Stimulated activated CD4-positive, alpha-beta T cell treated with anti-CD3 and anti-CD28 coated beads, Interleukin-4, amount 100 ng/mL, for 4 hours (primary cell): ENCODE measurements at places on chromosomes 3 and 15.

DNA sequence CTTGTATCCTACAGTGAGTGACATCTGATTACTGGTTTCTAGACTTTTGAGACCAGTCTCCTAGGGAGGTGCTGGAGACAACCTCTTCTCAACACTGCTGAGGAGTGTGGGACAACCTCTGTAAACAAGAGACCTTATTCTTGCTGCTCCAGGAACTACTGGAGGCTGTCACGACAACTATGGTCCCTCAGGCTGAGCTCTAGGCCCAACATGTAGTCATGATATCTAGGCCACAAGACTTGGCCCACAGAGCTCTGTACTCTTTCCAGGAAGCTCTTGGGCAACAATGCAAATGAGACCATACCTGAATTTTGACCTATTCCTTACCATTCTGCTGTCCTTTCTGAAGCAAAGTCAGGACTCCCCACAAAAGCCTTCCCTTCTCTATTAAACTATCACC is 24.3 kb upstream of the HEG1 start:
- DNase-seq, result no peak

GRCh38 chr15:63238796-63239195 is 38.6 kb upstream of the APH1B start:
- DNase-seq, result no peak

DNA sequence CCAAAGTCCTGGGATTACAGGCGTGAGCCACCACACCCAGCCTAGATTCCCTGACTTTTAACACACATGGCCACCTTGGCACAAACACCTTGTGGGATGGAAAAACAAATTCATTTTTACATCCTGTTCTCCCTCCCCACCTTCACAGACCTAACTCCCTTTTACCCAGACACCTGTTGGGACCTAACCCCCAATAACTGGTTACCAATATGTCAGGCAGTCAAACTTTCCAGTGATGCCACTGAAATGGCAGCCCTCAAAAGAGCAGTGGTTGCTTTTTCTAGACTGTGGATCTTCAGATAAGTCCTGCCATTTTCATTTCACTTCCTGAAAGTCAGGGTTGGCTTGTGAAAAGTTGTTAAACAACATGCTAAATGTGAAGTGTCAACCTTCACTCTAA is 34.9 kb downstream of the SIN3A start:
- no peak for DNase-seq

- DNase-seq, result no peak
These were observed 10.5 kb upstream of the CCK start for GRCh38 chr3:42276141-42277132.

DNA sequence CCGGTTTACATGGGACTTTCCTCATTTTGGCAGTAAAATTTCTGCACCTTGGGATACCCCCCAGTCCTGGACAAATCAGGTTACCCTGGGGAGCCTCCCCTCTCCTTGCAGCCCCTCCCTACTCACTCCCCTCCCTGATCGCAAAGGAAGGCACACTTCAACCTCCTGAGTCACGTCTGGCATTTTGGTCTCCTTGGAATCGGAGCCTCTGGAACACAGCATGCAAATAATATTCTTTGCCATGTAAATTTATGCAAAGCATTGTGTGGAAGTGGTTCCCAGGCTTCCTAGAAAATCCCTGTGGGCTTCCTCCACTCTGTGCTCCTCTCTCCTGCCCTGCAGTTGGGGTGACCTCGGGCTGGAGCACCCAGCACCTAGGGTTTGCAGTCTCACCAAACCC is 11.6 kb downstream of the SCN5A start:
- DNase-seq, result no peak

GRCh38 chr3:126873416-126873815 is 109.5 kb upstream of the PLXNA1 start:
- DNase-seq, result no peak

DNA sequence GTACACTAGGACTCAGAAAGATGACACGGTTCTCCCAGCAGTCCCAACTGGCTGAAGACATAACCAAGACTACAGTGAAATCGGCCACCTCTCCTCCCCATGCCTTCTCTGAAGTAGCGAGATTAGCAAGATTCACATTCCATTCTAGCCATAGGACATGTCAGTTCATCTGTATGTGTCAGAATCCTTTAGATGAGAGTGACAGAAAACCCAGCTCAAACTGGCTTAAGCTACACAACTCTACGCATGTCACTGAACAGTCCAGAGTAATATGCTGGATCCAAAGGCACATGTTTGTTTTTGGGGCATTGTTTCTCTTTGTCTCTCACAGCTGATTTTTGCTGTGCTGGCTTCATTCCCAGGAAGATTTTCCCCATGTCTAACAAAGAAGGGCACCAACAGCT is 75.8 kb downstream of the RARB start:
- no peak for DNase-seq

DNA sequence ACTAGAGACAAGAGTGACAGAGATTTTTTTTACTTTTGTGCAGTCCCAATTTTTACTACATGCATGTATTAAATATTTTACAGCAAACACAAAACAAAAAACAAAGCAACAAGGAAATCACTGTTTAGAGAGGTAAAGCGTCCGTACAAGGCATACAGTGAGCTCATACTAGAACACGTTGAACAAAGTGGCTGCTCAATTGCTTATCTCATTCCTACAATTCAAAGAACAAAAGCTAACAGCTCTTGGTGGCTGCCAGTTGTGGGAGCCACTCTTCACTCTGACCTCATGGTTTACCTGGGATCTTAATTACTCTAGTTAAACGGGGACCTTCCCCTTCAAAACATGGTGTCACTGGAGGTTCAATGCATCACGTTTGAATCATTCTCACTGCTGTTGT is 7.6 kb upstream of the ARHGEF26 start:
- DNase-seq, result no peak

- DNase-seq, result no peak
These were observed 242.9 kb downstream of the WNT5A start for GRCh38 chr3:55244247-55244646.

DNA sequence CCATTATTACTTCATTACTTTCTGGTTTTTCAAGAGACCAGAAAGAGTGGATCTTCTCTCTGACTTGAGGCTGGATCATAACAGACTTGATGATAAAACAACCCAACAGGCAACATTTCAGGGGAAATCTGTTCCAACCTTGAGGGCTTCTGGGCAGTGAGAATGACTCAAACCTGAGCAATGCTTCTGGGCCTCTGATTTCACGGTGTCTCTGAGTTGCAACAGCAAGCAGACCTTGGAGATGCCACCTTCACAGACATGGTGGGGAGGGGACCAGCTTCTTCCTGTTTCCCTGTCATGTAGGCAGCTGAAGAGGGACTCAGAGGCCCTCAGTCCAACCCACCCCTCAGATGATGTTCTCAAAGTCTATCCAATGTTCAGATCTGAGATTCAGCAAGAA is 104.0 kb downstream of the ABHD5 start:
- no peak for DNase-seq

GRCh38 chr3:150936693-150937092 is 31.5 kb upstream of the MINDY4B start:
- no peak for DNase-seq

DNA sequence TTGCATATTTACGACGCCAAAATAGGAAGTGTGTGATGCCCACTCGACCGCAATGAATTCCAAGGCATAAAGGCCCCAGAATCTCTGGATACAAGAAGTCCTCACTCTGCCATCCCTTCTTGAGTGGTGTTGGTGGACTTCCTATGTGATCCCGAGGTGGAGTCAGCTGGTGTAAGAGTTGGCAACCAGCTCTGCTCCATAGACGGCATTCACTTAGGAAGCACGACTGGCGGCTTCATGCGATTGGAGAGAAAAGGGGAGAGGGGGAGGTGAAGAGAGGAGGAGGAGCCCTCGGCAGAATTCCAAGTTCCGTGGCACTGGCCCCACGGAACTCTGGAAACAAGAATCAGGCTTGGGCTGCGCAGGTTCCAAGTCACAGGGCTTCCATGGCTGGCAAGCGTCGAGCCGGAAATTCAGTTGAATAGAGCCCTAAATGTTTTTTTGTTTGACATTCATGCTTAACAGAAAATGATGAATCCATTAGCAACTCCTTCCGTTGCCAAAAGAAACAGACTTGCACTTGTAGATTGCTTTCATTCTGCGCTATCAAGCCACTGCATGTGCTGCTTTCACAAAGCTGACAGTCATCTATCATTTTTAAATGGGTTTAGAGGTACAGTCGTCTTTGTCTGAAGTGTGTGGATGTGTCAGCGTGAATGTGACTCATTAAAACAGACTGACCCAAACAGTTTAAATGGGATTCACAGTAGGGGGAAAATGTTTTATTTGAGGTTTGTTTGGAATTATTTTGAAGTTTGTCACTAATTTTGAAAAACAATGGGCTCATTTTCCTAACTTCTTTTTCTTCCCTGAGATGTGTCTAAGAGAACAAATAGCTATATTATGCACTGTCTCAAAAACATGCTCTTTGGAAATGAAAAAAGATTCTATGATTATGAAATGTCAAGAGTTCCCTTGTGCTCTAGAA is 428.3 kb upstream of the ATP11B start:
- no peak for DNase-seq

GRCh38 chr3:35291471-35292236 is 347.7 kb upstream of the ARPP21 start:
- no peak for DNase-seq

GRCh38 chr15:22954326-22954725 is 25.8 kb downstream of the CYFIP1 start:
- no peak for DNase-seq

- no peak for DNase-seq
These were observed 348 bp upstream of the DPP8 start for GRCh38 chr15:65517866-65518207.

- no peak for DNase-seq
These were observed 19.6 kb upstream of the C15orf61 start for GRCh38 chr15:67501177-67501835.

GRCh38 chr15:44788748-44789147 is 52.4 kb downstream of the TRIM69 start:
- DNase-seq, result peak; percentile 54

DNA sequence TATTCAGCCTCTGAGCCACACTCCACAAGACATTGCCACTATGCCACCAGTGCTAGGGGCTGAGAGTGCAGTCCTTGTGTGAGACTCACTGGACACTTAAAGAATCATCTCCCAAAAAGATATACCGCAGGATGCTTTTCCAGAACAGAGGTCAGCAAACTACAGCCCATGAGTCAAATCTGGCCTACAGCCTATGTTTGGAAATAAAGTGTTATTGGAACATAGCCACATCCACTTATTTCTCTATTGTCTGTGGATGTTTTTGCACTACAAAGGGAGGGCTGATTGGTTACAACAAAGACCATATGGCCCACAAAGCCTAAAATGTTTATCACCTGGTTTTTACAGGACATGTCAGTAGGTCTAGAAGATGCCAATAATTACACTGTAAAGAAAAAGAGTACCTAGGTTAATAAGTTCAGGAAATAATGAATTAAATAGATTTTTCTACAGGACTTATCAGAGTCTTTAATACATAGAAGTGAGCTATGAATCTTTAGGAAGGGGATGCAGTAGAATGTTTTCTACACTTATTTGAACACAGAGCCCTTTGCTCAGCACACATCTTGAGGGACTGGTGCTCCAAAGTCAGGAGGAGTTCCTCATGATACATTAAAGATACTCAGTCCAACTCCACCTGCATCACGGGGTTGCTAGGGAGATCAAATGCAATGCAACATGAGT is 26.3 kb downstream of the SRGAP3 start:
- DNase-seq, result no peak

- DNase-seq, result no peak
These were observed 16.7 kb downstream of the FAM174B start for GRCh38 chr15:92638709-92639365.

DNA sequence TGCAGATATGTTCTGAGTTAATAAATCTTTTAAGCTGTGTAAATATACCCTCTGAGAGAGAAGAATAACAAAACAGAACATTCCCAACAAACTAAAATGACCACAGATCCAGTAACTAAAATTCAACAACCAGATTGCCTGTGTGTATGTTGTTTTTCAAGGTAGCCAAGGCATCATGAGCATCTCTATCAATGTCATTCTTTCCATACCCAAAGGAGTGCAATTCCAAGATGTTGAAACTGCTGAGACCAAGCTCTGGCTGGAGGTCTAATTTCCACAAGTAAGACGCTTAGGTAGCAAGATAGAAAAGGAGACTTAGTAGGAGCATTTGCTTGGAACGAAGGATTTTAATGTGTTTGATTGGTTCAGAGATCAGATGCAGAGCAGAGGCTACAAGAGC is 276.3 kb downstream of the RBMS3 start:
- DNase-seq, result no peak

GRCh38 chr3:36941658-36942057 is 3.2 kb downstream of the TRANK1 start:
- DNase-seq, result no peak

DNA sequence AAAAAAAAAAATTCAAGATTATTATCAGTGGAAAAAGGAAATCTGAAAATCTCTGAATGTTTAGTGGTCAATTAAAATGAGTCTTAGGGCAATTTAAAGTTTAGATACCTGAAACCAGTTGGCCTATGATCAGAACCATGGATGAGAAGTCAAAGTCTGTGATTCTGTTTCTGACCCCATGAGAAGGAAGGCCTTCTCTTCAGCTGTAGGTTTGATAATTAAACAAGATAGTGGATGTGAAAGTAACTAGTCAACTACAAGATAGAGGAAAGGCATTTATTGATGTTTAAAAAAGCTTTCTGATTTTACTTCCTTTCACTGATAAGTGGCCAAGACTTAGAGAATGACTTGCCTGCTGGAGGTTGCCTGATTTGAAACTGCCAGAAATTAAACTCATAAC is 8.7 kb downstream of the PLS1 start:
- DNase-seq, result no peak

- DNase-seq, result no peak
These were observed 54.6 kb upstream of the ATOSA start for GRCh38 chr15:52733696-52734255.

DNA sequence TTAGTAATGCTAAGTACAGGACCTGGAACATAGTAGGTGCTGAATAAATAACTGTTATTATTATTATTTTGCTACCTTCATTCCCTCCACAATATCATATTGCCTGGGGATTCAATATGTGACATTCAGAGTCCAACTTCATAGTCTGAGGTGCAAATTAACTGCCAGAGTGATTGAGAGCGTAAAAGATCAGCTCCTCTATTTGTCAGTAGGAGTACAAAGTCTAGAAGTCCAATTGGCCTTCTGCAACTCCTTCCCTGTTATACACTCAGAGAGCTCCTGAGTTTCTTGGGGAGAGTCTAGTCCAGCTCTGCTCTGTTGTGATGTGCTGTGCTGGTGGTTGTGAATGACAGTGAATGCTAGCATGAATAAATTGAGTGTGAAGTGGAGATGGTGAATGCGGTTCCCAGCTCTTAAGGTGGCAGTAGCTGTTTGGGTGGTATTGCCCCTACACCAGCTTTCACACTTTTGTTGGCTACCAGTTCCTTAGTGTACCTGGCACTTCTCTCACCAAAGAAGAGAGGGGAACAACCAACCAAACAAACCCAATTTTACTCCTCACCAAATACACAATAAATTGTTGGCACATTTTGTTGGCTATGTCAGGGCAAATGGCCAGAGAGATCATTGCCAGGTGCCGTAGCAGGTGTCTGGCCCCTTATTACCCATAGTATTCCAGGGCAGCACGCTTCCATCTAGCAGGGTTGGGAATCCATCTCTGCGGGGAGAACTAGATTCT is 270.1 kb upstream of the TBL1XR1 start:
- DNase-seq, result no peak

GRCh38 chr3:16286161-16286560 is 21.1 kb downstream of the OXNAD1 start:
- peak; percentile 76 for DNase-seq
